ENCODE measurements at places on chromosomes 6 and 20. TPM values are rescaled to one million over a fixed set of nuclear protein-coding genes. Genes with fewer than 3 reads are reported as not detected.
A peak's percentile ranks its signal among the peaks of the same experiment; 100 is the strongest.

GRCh38 chr6:5922230-5922629 is 84.5 kb downstream of the NRN1 start:
- no peak for DNase-seq

GRCh38 chr6:135116571-135116970 is 61.9 kb upstream of the HBS1L start:
- no peak for DNase-seq

GRCh38 chr20:13302647-13303450 is 81.8 kb downstream of the ISM1 start:
- DNase-seq, result peak; percentile 3

The MRAP2 gene
- not detected for total RNA-seq
